ENCODE measurements at places on chromosomes 16 and 17. TPM values are rescaled to one million over a fixed set of nuclear protein-coding genes. Genes with fewer than 3 reads are reported as not detected.

DNA sequence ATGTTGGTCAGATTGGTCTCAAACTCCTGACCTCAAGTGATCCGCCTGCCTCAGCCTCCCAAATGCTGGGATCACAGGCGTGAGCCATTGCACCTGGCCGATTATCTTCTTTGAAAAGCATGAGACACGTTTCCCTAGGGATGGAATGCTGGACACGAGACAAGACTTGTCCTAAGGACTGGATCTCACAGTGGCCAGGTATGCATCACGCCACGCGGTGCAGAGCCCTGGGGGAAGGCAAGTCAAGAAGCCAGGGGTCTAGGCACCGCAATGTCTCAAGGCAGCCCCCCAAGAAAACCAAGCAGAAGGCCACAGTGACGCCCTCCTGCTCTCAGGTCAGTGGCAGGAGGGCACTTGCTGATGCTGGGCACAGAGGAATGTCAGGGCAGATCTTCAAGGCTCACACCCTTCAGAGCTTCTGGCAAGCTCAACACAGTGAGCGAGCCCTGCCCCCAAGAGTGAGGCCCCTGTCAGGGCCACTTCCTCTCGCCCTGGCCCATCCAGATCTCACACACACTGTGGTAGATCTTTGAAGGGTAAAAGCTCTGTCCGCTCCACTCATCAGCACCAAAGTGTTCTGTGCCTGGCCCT, 134.7 kb downstream of the ZNF778 start:
- no peak for DNase-seq

GRCh38 chr16:66617728-66618127, 13.2 kb downstream of the CMTM3 start:
- no peak for DNase-seq

DNA sequence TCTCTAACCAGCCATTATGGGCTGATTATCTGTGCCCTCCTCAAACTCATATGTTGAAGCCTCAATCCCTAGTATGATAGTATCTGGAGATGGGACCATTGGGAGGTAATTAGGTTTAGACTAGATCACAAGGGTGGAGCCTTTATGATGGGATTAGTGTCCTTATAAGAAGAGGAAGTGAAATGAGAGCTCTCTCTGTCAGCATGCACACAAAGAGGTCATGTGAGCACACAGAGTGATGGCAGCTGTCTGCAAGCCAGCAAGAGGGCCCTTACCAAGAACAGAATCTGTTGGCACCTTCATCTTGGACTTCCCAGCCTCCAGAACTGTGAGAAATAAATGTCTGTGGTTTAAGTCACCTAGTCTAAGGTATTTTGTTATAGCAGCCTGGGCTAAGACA, 101.9 kb downstream of the PCTP start:
- no peak for DNase-seq

The C17orf113 gene
- polyA plus RNA-seq = 0.38 TPM

The BANP gene
- 14.0 TPM for polyA plus RNA-seq

Measured in lung (tissue), 17 donors.